ENCODE measurements at places on chromosomes 4 and X.

GRCh38 chr4:157978680-157979361 lies 194.0 kb downstream of the GASK1B start:
- DNase-seq: peak; percentile 48

DNA sequence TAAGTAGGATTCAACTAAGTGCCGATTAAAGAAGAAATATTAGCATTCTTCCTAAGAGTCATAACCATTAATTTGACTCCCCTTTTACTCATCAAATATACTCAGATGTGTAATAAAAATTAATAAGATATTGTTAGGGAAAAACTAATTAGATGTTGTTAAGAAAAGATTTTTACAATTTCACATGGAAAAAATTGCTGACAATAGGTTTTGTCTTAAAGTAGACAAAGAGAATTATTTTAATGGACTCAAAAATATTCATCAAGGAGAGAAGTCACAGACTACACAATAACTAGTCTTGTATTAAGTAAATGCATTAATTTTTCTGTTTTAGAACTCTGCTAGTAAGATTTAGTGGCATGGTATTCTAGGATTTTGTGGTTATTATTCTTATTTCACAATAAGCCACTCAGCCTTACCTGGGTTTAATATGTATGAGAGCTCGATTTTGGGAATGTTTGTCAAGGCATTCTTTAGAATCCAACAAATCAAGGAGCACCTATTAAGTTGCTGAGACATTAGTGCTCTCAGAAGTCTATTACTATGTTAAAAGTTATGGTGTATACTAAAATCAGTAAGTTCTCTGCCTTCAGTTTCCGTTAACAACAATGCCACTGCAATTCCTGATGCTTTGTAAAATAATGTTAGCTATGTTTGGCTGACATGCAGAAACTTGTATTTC lies 110.2 kb upstream of the UGT8 start:
- DNase-seq: no peak

DNA sequence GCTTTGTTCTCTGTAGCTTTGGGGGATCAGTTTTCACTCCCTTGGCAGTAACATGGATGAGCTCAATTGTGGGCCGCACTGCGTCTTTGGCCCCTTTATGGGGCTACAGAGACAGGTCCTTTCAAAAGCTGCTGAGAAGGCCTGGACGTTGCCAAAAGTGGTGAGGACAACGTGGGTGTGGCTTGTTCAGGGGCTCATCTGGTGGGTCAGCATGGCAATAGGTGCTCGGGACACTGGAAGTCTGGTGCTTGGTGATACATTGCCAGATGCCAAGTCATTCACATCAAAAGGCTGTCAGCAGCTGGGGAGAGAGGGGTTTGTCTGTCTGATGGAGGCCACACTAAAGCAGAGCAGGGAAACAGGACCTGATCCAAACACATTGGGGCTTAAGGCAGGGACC lies 149.8 kb upstream of the EOLA2 start:
- DNase-seq: no peak

GRCh38 chr4:122900314-122900713 lies 22.1 kb downstream of the NUDT6 start:
- no peak for DNase-seq

GRCh38 chr4:111798840-111799239 lies 346.4 kb upstream of the FAM241A start:
- DNase-seq: no peak

- DNase-seq: no peak
These were observed 118.4 kb downstream of the AFF1 start for GRCh38 chr4:87053176-87053658.

DNA sequence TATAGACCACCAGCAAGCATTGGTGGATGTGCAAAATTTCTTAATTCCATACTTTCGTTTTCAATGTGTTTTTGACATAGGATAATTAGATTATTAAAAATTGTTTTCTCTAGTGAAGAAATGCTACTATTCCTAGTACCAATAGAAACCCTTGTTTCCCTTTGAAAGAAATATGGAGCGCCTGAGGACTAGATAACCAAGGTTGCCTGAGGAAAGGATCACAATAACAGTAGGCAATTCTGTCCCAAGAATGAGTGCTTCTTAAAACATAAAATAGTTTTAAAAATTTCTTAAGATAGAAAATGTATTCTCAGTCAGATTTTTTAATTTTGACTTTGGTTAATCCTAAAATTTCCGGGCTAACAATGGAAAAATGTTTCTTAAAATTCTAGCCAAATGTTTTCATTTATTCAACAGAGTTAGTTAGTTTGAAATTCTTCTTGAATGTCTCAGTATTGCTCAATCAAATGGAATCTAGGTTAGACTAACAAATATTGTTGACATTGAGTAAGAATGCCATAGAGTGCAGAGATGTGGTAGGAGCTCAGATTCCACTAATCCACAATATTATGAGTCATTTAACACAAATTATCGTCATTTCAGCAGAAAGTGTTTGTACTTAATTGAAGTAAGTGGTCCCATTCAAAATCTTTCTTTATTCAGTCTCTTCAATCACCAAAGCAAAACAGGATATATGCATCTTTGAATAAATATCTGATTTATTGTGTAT lies 666.0 kb downstream of the GRID2 start:
- no peak for DNase-seq

GRCh38 chr4:93751411-93751810 lies 77.1 kb upstream of the ATOH1 start:
- DNase-seq: no peak

DNA sequence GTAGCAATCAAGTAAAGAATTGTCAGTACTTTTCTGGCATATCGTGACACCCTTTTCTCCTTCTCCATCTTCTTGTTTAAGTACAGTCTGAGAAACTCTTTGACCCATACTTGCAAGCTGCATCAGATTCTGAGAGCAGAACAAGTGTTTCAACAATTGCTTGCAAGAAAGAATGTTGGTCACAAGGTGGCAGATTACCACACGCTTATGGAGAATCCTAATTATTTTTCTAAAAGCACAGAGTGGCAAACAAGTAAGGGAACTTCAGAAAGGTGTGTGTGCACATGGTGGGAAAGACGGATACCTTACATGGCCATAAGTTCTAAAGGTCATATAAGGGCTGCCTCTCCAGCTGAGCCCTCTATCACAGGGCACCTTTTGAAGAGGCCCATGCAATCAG lies 136.4 kb upstream of the FGF13 start:
- no peak for DNase-seq

DNA sequence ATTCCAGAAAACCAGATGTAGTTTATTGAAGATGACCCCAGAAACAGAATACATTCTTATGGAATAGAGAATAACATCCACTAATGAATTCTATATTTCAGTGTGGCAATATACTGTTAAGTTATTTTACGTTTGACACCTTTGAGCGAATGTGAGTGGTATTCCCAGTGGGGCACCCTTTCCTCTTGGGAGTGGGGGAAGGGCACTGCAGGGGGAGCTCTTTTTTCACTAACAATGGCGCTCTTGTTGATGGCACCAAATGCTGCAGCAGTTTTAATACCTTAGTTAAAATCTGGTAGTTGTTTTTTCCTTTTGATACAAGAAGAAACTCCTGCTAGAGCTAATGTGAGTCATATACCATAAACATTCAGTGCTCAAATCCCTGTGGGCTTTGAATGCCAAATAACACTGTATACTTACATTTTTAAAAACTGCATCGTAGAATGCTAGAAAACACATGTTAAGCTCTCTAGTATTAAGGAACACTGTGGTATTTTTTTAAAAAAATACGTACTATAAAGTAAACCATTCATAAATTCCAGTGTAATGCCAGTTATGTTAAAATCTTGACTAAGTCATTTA lies 178.5 kb downstream of the DCHS2 start:
- DNase-seq: no peak

DNA sequence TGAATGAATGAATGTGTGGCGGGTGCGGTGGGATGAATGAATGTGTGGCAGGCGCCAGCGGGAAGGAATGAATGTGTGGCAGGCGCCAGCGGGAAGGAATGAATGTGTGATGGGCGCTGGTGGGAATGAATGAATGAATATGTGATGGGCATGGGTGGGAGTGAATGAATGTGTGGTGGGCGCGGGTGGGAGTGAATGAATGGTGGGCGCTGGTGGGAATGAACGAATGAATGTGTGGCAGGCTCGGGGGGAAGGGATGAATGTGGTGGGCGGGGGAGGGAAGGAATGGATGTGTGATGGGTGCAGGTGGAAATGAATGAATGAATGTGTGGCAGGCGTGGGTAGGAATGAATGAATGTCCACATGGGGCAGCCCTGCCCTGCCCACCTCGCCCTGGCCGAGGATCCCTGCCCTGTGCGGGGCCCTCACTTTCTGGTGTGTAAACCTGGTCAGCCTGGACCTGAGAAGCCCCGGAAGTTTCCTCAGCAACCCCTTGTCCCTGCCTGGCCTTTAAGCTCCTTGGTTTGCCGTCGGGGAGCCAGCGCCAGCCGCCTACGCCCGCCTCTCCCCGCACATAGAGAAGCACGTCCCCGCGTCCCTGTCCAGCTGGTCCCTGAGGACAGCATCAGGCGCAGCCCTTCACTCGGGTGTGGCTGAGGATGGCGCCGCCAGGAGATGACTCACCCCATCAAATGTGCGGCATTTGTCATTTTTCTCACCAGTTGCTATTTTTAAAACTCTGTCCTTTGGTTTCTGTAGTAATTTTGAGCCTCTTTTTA lies 112.8 kb upstream of the LRPAP1 start:
- peak; percentile 39 for DNase-seq

Data from femur (tissue), 1 donor.